ENCODE measurements at places on chromosomes 6 and 20.

GRCh38 chr6:76438768-76439167, 366.3 kb upstream of the IMPG1 start:
- no peak for DNase-seq

- DNase-seq = no peak
These were observed 31.4 kb upstream of the NR2E1 start for GRCh38 chr6:108134213-108134970.

- DNase-seq = no peak
These were observed 418.3 kb upstream of the POU3F2 start for GRCh38 chr6:98416027-98416426.

DNA sequence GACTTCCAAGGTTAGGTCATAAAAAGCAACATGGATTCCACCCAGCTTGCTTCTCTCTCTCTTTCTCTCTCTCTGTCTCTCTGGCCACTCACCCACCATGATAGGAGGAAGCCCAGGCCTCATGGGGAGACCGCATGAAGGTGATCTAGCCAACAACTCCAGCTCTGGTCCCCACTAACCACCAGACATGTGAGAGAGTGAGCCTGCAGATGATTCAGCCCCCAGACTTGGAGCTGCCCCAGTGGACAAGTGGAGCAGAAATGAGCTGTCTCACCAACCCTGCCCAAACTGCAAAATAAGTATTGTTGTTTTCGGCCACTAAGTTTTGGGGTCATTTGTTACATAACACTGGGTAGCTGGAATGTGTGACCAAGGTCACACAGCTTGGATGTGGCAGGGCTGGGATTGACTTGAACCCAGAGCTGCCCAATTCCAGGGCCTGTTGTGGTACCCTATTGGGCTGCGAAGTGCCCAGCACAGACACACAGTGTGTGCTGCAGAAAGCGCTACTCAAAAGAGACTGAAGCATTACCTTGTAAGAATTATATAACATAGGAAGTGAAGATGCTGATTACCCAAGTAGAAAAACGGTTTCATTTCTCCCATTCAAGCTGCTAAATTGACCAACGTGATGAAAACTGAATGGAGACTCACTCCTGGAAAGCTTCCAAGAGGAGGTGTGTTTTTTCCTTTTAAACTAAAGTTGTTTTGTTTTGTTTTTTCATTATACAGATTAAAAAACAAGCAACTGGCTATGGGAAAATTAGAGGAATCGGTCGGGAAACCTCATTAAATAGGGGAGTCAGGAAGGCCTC, 9.1 kb upstream of the TLDC2 start:
- no peak for DNase-seq

DNA sequence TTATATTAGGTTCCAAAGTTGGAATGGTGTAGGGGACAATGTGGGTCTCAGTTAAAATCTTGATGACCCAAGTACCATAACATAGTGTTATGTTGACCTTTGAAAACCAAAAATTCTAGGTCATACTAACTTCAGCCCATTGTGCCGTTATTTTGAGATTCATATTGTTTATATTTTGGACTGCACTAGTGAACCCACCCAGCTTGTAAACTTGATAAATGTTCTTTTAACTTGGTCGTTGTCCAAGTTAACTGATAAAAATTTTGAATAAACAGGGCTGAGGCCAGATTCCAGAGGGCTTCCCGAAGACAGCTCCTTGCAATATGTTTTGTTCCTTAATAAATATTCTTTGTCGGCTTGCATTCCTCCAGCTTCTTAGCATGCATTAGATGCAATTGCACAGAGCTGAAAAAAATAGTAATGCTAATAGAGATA, 90.3 kb downstream of the BCAS1 start:
- no peak for DNase-seq

DNA sequence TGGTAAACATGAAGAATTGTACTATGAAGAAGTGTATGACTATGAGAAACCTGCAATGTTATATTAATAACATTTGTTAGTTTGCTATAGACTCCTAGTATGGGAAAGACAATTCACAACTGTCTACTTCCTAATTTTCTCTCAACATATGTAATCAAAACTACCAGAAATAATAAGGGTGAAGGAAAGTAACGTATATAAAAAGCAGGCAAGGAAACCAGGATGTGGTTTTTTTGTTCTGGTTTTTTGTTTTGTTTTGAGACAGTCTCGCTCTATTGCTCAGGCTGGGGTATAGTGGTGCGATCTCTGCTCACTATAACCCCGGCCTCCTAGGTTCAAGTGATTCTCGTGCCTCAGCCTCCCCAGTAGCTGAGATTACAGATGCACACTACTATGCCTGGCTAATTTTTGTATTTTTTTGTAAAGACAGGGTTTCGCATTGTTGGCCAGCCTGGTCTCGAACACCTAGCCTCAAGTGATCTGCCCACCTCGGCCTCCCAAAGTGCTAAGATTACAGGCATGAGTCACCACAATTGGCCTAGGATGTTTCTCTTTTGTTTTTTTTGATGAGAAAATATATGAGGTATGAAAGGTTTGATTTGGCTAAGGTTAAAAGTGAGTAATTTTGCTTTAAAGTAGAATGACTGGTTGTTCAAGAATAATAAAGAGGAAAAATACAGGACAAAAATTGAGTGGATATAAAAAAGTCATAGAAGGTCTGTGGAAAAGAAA, 83.1 kb downstream of the PTCHD4 start:
- no peak for DNase-seq

Measured in stimulated activated CD4-positive, alpha-beta T cell treated with anti-CD3 and anti-CD28 coated beads, TNF-alpha, amount 100 ng/mL, for 48 hours (primary cell).